ENCODE measurements at places on chromosomes 7 and 10. TPM values are rescaled to one million over a fixed set of nuclear protein-coding genes. Genes with fewer than 3 reads are reported as not detected.

The ABCB1 gene
- total RNA-seq: 3.2 TPM

The TMEM196 gene
- total RNA-seq: 2.5 TPM

DNA sequence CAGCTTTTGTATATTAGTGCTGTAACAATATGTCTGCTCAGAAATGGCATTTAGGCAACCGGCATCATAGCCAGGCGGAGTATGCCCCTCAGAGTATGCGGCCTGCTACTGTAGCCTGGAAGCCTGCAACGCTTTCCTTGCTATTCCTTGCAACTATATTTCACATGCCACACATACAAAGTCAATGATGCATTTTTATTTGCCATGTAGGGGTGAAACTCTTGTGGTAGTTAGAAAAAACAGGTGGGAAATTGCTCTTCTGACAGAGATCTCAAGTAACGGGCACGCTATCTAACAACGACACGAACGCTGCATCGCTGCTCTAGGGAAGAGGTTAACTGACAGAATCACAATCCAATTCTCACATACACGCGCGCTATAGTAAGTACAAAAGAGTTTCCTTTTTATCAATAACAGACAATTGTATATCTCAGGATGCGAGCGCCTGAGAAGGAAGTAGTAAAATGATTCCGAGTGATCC lies 5.9 kb downstream of the EBF3 start:
- DNase-seq: no peak

- DNase-seq: no peak
These were observed 4.3 kb upstream of the MUC17 start for GRCh38 chr7:101015626-101016025.

DNA sequence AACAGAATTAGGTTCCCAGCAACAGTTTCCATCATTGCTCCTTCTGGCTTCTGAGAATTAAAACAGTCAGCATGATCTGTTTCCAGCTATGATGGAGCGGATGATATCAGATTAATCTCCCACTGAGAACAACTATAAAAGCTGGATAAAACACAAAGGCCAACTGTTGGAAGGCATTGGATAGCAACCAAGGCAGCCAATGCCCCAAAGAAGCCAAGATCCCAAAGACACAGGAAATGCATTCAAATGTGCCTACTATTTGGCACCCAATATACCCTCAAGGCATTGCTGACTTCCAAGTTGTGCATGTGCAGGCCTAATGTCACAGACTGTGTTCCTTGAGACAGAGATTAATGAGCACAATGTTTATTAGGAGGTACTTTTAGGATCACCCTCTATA lies 259.3 kb downstream of the ARHGAP12 start:
- DNase-seq: no peak

DNA sequence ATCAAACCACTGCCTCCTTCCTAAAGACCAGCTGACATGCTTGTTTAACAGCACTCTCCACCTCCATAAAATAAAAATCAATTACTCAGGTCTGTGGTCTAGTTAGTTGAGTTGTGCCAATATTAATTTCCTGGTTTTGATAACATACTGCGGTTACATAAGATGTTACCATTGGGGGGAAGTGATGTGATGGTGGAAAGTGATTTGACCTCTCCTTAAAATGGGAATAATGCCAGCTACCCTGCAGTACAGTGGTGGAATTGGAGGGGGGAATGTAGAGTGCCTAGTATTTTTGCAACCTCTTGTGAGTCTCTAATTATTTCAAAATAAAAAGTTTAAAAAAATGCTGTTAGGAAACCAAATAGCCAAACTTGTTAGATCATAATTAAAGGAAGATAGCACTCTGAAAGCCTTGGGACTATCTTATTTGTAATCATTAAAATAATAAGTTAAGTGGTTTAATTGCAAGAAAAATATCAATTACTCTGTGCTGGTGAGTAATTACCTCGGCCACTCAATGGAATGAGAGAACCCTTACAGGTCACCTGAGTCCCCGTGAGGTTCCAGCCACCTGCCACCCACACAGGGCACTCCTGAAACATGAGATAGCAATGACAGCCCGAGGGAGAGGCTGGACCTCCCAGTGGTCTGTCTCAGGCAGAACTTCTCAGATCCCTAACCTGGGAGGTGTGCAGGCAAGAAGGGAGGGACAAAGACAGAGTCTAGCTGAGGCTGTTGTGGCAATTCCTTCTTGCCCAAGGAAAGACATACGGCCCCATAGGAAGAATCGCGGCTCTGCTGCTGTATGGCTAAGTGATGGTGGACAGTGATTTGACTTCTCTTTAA lies 94.1 kb downstream of the SH3PXD2A start:
- no peak for DNase-seq

GRCh38 chr7:134457210-134457609 lies 1.7 kb downstream of the AKR1B1 start:
- DNase-seq: no peak

- no peak for DNase-seq
These were observed 904.3 kb downstream of the XPNPEP1 start for GRCh38 chr10:109019001-109019424.

- no peak for DNase-seq
These were observed 121.2 kb downstream of the GLI3 start for GRCh38 chr7:42115795-42116194.

DNA sequence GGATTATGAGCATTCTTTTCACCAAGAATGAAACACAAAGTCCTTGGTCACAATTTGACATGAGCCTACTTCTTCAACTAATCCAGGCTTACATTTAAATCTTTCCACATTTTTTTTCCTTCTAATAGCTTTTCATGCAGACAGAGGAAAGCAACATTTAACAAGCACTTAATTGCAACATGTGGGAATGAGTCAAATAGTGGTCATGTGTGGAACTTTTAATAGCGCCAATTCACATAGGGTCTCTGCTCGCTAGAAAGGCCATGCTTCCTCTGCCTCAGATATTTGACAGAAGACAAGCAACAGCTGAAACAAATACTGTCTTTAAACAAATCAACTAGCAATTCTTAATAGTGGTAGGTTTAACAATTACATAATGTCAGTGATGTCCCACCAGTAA lies 285.9 kb upstream of the ETV1 start:
- no peak for DNase-seq

GRCh38 chr7:99290980-99291607 lies 18.5 kb downstream of the MYH16 start:
- DNase-seq: no peak

- no peak for DNase-seq
These were observed 54.4 kb upstream of the TMEM273 start for GRCh38 chr10:49242604-49243003.

DNA sequence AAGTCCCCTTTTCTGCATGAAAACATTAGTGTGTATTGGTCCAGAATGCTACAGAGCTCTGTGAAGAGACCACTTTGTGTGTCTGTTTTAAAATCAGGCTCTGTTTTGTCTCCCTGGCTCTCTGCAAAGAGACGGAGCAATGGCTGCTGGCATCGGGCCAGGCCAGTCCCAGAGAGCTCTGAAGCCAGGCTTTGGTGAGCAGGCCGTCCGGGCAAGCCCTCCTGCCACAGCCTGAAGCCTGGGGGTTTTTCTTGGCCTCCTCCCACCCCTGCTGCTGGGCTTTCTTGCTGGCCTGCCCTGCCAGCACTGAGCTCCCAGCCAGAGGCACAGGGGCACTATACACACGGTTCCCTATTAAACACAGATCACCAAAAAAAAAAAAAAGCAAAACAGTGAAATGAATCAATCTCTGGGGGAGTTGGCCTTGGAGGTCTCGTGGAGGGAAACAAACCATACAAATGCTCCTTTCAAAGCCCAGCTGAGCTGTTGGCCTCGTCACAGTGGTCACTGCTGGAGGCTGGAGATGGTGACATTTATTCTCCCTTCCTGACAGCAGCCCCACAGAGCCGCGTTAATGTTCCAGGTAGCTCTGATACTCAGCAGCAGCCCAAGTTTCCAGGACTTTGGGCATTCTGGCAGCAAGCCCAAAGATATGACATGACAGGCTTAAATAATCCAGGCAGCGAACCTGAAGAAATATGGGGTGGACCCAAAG lies 237.2 kb downstream of the TCF7L2 start:
- DNase-seq: no peak

- no peak for DNase-seq
These were observed 408.0 kb downstream of the HGF start for GRCh38 chr7:81361769-81362312.

DNA sequence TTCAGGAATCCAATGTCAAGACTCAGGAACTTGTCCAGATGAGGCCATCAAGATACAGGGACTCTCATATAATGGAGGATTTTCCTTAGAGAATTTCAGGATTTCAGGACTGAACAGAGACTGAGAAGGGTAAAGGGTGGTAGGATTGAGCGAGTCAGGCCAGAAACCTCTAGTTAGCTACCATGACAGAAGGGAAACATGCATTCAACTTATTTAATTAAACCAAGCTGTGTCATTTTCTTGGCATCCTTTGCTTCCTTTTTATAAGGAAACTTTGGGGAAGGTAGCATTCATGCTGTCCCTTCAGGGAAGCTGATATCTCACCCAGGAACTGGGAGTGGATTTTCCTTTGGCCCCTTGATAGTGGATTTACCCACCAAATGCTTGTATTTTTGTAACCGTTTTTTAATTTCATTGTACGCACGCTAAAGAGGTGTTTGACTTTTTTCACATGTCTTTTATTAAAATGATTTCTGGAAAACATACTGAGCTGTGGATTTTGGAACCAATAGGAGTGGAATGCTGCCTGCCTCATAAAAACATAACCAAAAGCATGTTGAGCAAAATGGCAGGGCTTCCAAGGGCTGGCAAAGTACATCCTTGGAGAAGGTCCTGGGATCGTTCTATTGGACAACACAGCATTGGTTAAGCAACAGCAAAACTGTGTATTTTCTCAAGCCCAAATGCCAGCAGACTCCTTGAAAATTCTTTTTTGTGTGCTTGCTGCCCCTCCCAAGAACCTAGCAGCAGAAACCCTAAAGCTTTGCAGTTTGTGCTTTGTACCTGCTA lies 104.5 kb downstream of the CXCL12 start:
- DNase-seq: no peak
